ENCODE measurements at places on chromosomes 11 and 22.

DNA sequence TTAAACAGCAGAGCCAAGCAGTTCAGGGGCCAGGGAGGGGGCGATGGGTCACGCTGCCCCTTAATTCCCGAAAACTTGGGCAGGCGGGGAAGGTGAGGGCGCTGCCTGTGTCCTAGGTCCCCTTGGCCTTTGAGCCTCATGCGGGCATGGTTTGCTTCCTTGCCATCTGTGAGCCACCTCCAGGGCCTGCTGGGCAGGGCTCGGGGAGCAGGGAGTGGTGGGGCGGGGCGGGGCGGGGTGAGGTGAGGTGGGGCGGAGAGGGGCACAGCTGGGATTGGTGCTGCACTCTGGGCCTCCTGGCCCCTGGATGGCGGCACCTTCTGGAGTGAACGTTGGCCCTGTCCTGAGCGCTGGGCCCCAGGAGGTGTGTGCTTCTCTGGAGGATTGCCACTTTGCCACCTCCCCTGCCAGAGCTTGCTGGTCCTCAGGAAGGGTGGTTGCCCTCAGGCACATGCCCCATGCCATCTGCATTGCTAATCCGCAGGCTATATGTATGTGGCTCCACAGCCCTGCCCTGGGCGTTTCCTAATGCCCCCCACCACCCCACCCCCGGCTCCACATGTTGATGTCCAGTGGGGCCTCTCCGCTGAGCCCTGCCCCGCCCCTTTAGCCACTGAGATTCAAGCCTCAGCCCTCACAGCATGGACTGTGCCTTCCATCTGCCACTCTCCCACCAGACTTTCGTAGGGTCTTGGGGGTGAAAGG lies 352.5 kb downstream of the TBC1D22A start:
- no peak for DNase-seq

DNA sequence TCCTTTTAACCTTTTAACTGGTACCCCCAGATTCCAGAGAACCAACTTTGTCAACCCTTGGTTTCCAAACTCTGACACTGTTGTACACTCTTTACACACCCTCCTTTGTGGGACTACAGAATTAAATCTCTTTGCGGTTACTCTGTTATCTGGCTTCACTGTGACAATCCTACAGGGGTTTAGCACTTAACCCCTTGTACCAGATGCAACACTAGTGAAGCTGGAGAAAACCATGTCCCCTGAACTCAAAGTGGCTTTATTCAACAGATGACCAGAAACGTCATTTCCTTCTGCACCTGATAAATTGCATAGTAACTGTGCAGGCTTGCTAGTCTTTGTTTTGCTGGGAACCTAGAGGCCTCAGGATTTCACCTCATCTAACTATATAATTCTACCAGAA lies 5.6 kb upstream of the GAB2 start:
- no peak for DNase-seq

DNA sequence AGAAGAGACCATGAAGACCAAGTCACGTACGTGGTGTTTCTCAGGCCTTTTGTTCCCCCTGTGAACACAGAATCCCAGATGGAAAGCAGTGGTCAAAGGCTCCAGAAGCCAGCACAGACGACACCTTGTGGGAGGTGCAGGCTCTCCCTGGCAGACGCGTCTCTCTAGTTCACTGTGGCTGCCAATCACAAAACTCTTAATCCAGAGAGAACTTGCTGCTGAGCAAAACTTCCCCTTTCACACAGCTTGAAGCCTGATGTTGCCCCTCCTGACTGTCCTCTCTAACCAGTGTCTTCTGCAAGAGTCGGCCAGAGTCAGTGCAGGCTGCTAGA lies 67.1 kb downstream of the PIWIL3 start:
- peak; percentile 40 for DNase-seq

DNA sequence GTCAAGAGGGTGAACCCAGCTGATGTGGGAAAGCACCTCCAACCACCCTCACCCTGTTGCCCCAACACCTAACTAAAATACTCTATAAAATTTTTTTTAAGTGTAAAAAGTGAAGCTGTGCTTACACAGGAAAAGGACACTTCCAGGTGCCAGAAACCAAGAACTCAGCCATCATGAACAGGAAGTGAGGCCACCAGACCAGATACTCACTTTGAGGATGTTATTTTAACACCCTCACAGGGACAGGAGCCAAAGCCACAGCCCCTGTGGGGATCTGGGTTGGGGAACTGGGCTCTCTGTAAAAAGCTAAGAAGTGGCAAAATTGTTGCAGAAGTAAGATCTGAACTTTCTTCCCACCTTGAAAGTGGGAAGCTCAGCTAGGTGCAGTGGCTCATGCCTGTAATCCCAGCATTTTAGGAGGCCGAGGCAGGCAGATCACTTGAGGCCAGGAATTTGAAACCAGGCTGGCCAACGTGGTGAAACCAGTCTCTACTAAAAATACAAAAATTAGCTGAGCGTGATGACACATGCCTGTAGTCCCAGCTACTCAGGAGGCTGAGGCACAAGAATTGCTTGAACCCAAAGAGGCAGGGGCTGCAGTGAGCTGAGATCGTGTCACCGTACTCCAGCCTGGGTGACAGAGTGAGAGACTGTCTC lies 3.8 kb downstream of the RSPH14 start:
- no peak for DNase-seq

DNA sequence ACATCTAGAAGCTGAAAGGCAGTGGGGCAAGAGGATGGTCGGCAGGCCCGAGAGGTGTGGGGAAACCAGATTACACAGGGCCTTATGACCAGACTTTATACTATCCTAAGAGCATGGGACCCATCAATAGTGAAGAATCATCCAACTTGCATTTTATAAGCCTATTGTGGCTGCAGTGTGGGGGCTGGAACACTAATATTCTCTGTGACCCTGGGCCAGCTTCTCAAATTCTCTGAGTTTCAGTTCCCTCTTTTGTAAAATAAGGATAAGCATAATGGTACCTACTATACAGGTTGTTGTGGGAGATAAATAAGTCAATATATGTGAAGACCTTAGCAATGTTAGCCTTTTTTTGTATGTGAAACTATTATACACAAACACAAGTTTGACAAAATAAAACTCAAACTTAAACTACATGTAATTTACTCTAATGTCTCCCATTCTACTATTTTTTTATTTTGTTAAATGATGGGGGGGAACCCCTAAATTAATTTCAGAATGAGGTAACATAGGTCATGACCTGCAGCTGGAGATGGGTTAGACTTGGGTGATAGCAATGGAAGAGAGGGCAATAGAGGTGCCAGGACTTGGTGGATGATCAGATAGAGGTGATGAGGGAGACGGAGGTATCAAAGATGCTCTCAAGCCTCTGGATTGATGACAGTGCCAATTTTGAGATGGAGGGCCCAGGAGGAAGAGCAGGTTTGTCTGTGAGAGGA lies 30.1 kb downstream of the SMCO4 start:
- DNase-seq: no peak

DNA sequence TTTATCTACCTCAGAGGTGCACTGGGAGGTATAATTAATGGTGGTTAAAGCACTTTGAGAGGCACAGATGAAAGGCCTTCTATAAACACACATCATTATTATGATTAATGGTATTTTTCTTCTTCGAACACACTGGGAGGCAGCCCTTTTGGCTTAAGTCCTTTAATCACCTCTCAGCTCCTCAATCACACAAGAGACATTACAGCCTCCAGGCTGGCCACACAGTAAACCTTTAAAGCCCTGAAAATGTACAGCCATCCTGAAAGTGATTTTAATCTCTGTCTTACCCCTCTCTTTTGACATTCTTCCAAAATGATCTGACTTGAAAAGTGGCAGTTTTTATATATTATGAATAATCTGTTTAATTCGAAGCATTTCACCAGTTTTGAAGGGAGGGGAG lies 54.3 kb upstream of the VSTM5 start:
- DNase-seq: no peak

DNA sequence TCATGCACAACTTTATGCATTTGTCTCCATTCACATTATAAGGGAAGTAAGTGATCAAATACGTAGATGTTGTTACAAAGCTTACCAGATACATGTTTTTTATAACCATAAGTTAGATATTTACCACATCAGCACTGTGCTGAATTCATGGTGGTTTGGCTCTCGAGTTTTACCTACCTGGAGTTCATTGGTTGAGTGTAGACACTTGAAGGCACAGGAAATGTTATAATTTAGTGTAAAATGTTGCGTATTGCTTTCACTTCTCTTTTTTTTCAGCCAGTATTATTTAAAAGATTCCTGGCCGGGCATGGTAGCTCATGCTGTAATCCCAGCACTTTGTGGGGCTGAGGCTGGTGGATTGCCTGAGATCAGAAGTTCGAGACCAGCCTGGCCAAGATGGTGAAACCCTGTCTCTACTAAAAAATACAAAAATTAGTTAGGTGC lies 53.1 kb upstream of the GRK2 start:
- no peak for DNase-seq

- DNase-seq: no peak
Observed at GRCh38 chr11:94770563-94771120, 2.5 kb downstream of the AMOTL1 start.

DNA sequence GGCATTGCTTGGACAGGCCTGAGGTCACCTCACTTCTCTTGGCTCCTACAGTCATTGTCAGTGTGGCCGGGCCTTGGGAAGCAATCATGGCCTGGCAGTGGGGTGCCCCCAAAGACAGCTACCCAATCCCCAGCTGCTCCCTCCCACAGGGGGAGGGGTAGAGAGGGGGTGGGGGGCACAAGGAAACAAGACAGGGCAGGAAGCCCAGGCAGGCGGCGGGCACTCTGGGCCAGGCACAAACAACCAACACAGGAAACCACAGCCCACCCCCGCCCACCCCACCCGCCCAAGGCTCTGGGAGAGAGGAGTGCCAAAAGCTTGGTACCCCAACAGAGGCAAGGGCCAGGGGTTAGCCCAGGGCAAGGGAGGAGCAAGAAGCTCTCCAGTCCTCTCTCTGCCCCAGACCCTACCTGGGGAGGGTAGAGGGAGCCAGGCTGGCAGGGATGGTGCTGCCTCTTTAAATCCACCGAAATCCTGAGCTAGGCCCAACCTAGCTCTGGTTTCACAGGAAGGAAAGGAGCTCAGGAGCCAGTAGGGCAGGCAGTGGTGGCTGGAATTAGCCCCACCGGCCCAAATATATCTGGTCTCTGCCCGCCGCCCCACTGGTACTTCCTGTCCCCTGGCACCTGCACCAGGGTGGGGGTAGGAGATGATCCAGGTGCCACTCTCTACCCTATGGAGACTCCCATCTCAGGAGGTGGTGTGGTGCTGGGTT lies 12.2 kb downstream of the BCL9L start:
- DNase-seq: no peak

DNA sequence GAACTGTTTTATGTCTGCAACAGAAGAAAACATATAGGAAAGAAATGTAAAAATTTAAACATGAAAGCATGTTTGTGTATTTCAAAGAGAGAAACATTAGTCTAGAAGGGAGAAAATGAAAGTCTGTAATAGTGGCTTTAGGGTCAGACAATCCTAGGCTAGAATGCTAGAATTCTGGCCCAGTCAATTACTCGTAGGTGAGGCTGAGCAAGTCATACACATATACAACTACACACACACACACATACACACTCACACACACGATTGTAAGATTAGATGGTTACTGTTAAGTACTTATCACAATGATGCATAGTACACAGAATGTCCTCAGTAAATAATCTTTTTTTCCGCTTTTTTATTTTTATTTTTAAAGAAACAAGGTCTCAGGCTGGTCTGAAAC lies 37.7 kb upstream of the PCF11 start:
- DNase-seq: no peak

DNA sequence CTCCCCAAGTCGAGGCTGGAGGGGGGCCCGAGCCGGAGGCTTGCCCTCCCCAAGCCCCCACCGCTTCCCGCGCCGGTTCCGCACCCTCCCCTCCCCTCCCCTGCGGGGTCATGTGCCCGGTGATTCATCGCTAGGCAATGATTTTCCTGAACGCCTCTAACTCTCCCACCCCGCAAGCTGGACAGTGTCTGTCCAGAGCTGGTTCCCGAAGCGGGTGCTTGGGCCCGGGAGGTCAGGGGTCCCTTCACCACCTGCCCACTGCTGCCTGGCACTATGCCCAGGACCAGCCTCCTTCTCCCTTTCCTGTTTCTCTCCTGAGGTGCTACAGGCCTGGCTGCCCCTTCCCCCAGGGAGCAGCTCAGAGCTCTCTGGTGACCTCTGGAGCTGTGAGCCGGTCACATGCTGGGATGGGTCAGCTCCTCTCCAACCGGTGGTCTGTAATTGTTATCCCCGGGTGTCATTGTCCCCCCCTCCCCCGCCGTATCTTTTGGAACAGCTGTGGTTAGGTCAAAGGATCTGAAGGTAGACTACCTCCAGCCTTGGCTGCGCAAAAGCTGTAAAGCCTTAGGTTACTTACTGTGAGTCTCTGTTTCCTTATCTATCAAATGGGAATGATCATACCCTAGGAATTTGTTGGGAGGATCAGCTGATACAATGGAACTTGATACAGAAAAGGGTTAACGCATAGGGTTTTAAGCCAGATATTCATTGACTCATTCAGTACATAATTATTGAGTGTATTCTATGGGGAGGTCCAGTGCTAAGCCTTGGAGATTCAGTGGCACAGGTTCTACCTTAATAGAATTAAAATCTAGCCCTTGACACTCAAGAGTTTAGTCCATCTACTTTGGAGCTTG lies 753 bp downstream of the STX3 start:
- DNase-seq: peak; percentile 51

- no peak for DNase-seq
Observed at GRCh38 chr22:22037229-22037628, 54.6 kb upstream of the TOP3B start.

- DNase-seq: no peak
Observed at GRCh38 chr11:99162819-99163218, 142.1 kb downstream of the CNTN5 start.

DNA sequence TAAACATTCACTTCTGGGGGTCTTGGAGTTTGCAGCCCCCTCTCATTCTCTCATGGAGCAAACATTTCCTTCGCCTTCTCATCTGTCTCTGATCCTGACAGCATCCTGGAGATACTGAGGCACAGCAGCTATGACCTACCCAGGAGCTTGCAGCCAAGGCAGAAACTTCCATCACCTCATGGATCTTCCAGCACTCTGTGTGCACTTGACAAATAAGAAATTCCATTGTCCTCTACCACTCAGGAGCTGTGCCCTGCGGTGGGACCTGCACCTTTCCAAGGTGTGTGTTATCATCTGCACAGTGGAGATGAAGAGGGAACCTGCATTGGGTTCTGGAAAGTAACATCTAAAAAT lies 49.1 kb downstream of the GGTLC2 start:
- DNase-seq: no peak

- DNase-seq: peak; percentile 42
Observed at GRCh38 chr11:128179039-128179438, 408.3 kb downstream of the ETS1 start.

GRCh38 chr22:33962409-33962808 lies 42.1 kb upstream of the LARGE1 start:
- DNase-seq: no peak

DNA sequence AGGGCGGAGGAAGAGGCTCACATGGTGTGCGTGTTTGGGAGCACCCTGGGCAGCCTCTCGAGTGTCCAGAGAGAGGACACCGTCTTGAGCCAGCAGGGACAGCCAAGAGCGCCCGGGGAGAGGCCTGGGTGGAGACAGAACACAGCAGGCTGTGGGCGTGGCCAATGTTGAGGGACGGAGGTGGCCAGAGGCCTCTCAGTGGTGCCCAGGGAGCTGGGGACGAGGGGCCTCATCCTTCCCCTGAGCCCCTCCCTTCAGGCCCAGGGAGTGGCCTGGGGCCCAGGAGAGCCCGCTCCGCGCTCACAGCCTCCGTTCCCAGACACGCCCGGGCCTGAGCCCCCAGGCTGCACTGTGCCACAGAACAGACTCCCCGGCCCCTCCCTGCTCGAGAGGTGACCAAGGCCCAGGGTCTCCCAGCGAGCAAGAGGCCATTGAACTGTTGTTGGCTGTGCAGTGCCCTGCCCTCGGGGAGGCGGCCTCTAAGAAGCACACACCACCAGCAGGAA lies 48.4 kb downstream of the CDKN1C start:
- DNase-seq: no peak

All from NCI-H510A treated with DMSO at 0.1 percent for 48 hours (cell line).